ENCODE measurements at places on chromosomes 6 and 20.

- no peak for DNase-seq
These were observed 61.5 kb downstream of the SYNE1 start for GRCh38 chr6:152575621-152576150.

DNA sequence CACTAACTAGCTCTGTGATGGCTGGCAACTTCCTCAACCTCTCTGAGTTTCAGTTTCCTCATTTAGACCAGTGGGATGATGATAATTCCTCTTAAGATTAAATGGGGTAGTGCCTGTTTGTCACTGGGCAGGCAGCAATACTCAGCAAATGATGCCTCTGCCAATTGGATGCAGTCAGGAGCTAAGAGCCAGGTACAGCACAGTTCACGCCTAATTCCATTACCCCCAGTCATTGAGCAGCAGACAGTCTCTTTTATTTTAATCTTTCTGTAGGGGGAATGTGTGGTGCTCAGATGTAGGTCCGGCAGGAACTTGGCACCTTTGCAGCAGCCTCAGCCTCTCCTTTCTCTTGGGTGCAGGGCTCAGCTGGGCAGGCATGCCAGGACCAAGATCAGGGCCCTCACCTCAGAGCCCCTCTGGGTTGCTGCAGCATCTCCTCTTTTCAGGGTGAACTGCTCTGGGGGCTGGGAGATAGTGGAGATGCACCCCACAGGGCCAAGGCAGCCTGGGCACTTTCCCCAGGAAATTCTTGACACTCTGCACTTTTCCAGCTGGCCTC is 243.8 kb downstream of the LRFN2 start:
- DNase-seq = no peak

DNA sequence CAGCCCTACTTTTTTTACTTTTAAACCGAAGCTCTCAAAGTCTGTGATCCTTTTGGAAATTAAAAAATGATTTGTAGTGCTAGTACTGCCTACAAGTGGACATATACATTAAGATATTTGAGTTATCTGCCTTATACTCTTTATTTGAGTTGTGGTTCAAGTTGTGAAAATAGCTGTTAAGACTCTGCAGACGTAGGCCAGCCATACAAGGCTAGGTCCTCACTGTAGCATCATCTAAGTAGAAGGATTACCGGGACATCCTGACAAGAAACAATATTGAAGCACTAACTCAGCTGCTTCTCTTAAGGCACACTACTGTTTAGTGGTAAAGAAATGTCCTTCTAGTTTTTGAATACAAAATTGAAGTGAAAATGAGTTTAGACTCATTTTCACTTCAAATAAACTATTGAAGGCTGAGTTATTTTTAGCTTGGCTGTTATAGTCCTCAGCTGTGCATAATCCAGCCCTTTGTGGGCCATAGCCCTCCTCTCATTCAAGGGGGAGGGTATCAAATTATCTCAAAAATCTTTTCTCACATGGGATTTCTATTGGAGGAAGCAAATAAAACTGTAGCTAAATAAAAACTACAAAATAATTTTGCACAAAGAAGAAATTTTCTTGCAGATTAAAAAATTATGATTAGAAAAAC is 68.1 kb downstream of the JAG1 start:
- no peak for DNase-seq

DNA sequence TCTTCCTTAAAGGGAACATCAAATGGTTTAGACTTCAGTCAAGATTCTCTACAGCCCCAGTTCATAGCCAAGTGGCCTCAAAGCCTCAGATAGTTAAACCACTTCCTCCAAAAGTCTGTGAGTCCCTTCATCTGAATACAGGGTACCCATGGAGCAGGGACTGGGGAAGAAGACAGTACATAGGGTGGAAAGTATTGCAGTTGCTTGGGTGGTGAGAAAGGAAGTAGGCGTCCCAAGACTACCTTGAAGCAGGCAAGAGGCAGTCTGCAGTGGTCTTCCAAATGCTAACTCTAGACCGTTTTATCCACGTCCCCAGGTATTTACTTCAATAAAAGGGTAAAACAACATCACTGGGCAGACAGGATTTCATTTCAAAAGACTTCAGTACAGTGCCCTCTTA is 2.0 kb downstream of the FYN start:
- no peak for DNase-seq

DNA sequence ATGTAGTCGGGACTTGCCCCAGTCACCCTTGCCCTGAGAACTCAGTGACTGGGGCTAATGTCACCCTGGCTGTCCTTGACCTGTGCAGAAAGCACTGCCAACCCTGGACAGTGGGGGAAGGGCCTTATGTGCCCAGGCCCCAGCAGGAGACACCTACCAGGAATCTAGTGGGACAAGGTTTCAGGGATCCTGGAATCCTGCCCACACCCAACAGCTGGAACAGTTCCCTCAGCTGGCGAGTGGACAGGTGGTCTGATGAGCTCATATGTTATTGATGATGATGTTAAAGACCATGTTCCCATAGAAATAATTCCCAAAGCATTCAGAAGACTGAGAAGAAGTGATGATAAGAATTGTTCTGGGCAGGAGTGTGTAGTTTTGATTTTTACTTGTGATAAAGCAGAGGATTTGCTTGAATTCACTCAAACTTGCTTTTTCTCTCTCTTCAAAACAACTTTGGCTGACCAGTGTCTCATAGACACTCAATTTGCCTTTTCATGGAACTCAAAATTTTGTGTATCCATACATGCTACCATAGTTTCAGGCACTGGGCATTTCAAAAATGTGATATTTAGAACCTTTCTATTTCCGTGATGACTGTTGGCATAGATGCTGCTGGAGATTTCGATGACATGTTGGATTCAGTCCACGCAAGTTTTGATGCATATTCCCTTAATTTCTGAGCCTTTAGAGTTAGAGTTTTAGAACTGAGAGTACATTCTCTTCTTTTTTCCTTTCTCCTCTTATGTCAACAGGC is 79.3 kb downstream of the SLC22A3 start:
- no peak for DNase-seq

DNA sequence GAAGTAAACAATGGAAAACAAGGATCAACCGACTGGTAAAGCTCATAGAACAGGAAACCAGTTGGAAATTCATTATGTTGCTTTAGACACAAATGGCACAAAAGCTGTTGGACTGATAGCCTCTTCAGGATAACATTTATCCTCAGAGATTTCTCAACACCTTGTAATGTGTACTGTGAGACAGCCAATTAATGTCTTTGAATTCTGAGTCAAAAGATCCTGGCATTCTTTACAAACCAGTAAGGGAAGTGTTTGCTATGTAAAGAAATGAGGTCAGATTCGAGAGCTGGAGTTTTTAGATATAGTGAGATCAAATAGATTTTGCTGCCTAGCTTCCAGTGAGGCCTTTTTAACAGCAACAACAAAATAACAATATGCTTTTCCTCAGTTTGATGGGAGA is 439.2 kb downstream of the C6orf118 start:
- DNase-seq = no peak

- no peak for DNase-seq
These were observed 46.2 kb downstream of the LY86 start for GRCh38 chr6:6634735-6635075.

- peak; percentile 53 for DNase-seq
These were observed at the start of gene GPSM3 for GRCh38 chr6:32192608-32193039. TSS of gene GPSM3 (minus strand) at chr6:32192643. CDS start at chr6:32192513, 130 bp downstream.

DNA sequence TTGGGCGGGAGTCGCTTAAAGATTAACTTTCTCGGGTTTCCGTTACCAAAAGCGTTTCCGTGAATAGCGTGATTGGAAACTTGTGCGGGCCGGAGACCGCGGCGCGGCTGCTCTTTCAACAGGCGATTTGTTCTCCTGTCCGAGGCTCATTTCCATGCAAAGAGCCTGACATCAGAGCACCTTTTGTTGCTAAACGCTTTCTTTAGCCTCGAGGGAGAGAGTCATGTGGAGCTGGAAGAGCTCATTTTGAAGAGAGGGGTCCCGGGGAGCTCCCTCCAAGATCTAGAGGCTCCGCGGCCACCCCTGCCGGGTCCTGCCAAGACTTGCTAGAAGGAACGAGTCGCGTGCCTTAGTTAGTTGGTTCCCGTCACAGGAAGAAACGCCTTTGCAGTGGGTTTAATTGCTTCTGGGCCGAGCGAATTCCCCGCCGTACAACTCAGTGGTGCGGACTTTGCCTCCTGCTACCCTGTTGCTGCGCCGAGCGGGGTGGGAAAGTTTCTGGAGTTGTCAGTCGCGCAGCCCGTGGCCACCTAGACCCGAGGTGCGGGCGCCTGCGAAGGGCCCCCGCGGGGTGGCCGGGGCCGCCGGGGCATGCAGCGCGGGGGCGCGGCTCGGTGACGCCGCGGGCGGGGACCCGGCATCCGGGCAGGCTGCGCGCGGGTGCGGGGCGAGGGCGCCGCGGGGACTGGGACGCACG is at the start of gene SASH1:
Gene SASH1, plus strand, starts transcription at position 489 of the 697 bp plus-strand sequence. CDS start 230 bp downstream, outside the sequence.
- peak; percentile 35 for DNase-seq

- no peak for DNase-seq
These were observed 289.4 kb upstream of the STXBP5 start for GRCh38 chr6:146914489-146915483.

DNA sequence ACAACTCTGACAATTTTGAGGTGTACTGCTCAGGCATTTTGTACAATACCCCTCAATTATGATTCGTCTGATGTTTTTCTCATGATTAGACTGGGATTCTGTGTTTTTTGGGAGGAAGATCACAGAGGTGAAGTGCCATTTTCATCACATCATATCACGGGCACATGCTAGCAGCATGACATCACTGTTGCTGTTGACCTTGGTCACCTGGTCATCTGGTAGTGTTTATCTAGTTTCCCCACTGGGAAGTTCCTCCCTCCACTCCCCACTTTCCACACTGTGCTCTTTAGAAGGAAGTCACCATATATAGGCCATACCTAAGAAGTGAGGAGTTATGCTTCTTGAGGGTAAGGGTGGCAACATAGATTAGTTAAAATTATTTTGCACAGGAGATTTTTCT is 20.8 kb downstream of the GCM2 start:
- no peak for DNase-seq

DNA sequence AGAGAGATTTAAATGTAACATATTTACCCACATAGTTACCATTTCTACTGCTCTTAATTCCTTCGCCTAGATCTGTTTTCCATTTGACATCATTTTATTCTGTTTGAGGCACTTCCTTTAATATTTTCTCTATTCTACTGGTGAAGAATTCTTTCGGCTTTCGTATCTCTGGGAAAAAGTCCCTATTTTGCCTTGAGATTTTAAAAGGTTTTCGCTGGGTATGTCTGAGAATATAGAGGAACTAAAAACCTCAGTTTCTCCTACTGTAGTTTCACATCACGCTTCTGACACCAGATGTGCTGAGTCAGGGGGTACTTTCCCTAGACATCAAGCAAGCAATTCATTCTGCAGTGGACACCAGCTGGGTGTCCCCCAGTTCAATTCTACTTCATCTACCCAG is 61.7 kb downstream of the E2F3 start:
- DNase-seq = no peak

DNA sequence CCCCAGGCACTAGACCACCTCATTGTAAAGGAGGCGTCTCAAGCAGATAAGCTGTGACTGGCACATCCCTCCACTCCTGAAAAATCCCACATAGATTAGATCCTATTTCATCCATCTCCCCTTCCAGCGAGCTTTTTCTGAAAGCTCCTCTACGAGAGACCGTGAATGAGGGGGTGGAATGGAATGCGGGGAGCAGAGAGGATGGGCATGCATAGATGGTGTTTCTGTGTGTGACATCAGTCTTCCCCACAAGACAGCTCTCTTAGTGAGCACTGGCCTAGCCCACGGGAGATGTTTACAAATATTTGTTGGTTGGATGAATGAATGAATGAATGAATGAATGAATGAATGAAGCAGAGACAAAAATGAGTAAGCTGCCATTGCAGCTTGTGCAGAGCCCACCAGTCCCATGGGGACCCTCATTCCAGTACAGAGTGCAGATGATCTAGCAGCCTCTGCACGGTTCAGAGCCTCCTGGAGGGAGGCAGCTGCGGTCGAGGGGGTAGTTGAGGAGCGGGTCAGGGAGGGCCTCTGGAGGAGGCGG is 98.4 kb downstream of the DLGAP4 start:
- DNase-seq = no peak

GRCh38 chr6:144331491-144331969 is 46.4 kb downstream of the UTRN start:
- DNase-seq = no peak

DNA sequence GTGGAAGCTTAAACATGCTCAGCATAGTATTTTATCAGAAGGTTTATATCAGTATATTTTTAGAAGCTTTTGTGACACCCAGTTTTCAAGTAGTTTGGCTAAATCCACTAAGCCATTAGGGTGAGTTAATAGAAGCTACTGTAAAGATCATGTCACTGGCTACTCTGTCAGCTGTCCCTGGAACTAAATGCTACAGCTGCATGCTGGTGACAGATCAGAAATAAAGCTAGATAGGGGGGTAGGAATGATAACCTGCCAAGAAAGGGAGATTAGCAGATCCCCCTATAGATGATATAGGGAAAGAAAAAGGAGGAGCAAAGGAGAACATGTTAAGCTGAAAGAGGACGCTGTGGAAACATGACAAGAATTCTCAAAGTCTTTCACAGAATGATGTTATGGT is 363.2 kb downstream of the QKI start:
- DNase-seq = no peak

DNA sequence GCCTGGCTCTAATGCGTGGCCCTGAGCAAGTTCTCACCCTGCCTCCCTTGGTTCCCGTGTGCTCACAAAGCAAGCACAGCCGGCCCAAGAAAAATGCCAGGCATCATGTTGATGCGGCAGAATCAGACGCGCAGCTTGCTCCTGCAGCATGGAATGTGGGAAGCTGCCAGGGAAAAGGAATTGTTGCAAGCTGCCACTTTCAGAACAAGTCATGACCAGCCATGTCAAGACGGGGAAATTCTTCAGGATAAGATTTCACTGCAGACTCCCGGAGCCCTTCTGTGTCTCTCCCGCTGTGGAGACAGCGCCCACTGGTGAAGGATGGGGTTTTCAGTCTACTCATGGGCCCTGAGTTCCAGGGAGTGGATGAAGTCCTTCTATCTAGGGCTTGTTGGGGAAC is 4.6 kb downstream of the DACT2 start:
- DNase-seq = no peak

DNA sequence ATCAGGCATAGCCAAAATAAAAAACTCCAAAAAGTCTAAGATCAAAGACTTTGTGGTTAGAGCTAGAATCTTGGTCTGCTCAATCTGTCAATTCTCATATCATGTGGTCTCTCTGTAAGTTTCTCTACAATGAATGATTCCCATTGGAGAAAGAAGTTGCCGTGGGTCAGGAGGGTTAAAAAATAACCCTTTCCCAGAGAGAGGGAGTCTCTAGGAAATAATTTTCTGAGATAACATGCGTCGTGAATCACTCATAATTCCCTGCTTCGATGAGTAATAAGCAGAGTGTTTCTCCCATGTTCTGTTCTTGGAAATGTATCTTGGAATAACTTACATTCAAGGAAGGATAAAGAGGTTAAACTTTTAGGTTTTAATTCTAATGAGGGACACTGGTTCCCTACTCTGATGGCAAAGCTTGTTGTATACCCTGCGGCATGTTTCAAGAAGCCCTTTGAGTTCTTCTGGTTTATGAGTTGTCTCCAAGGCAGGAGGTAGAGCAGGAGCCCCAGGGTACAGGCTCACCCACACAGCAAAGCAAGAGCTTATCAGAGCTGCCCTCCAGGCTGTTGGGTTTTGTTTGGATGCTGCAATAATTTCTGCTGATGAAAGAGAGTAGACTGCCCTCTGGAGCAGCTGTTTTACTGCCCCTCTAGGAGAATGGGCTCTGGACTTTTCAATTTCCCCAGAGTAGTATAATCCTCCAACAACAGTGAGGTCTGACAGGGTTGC is 599.1 kb downstream of the QKI start:
- no peak for DNase-seq

GRCh38 chr6:110566346-110567125 is 90.1 kb upstream of the SLC22A16 start:
- DNase-seq = no peak

Data from NCI-H510A treated with DMSO at 0.1 percent for 48 hours (cell line).